Activated CD4-positive, alpha-beta memory T cell treated with anti-CD3 and anti-CD28 coated beads for 36 hours (primary cell): ENCODE measurements at places on chromosomes 4 and X.

DNA sequence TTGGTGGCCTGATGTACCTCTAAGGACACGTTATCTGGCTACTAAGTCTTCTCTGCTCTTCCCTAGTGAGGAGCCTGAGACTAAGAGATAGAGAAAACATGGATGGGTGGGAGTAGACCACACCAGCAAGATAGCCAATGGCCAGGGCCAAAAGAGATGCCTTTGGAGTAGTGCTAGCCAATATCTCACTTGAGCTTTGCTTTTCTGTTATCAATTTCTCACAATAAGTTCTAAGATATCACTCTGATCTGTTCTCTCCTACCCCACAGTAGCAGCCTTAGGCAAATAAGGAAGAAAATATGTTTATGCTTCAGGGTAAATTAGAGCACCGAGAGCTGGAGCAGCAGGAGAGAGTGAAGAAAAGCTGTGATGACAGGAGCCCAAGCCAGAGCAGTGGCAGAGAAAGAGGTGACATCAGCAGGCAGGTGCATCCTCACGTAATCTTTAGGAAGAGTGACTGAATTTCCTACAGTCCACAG is 343.9 kb upstream of the NOCT start:
- DNase-seq: no peak

DNA sequence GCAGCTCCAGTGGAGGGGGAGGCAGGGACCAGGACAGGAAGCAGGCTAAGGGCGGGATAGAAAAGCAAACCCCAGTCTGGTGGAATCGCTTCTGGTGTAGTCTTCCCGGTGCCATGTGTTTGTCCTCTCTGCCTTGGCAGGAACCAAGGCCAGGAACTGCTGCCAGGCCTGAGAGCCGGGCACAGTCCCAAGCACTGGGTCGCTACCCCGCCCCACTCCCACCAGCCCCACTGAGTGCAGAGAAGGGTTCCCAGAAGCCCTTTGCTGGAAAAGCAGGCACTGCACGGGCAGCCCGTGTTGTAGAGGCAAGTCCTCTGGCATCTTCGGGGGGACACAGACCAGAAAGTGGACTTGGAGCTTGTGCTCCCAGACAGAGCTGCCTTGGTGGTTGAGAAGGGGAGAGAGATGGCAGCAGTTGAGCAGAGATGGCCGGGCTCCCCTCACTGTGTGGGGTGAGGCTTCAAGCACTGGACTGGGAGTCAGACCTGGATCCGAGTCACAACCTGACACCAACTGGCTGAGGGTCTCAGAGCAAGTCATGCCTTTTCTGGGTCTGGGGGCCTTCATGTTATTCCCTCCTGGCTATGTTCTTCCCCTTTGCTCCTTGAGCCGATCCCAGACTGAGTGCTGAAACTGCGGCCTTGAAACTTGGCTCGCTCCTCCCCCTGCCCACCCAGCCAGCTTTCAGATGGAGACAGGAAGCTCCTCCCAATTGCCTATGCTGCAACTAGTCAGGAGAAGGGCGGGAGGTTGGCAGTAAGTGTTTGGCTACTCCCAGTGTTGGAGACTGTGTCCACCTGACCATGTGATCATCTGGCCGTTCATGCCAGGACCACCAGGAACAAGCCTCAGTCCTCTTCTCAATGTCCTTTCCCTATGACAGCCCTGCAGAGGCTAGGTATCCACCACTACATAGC is 59.7 kb upstream of the MTM1 start:
- no peak for DNase-seq

- DNase-seq: no peak
Observed at GRCh38 chrX:22313766-22314165, 41.1 kb downstream of the CBLL2 start.

- no peak for DNase-seq
Observed at GRCh38 chrX:38626296-38626695, 65.0 kb downstream of the TSPAN7 start.

DNA sequence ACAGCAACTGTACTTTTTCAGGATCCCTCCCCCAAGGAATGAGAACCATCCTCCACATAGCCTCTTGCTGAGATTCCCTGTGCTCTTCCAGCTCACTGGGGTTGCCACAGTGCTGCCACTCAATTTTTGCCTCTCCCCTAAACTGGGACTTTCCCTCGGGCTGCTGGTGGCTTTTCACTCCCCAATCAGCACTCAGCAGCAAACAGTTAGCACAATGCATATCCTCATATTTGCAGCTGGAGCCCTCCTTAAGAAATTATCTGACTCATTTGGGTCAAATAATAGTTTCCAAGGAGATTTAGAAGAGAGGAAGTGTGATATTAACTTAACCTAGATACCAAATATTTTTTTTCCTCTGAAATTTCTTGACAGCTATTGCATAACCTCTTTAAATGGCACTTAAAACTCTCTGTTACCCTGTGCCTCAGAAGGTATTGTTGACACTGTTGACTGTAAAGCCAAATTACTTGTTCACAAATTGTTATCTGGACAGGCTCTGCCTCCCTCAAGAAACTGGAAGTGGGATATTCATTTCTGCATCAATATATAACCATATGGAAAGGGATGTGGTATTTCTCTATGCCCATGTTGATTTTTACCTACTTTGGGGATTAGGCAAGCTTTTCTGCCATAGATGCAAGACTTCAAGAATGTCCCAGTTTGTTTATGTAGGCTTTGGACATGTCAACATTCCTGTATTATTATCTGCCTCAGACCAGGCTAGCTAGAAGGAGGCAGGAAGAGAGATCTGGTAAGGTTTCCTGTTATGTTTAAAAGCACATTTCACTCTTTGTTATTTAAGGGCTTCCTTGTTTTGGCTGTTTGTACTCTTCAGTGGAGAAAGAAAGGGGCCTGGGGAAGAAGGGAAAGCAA is 58.0 kb downstream of the SEPTIN11 start:
- peak; percentile 51 for DNase-seq

DNA sequence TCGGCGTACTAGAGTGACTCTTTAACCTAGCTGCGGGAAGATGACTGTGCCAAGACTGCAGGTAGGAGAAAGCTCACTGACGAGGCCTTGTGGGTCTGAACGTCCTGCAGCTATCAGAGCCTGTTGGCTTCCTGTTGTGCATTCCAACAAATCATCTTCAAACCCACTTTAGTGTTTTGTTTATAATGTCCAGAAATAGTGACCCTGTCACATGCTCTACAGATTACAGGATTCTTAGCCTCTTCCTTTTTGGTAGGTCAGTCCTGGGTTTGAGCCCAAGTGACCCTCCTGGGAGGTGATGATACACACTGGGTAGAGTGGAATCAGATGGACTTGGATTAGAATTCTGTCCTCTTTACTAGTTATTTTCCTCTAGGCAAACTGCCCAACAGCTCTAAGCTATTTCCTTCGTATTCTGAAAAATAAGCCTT is 33.2 kb downstream of the HTT start:
- no peak for DNase-seq
